Jurkat, Clone E6-1 (cell line): ENCODE measurements at places on chromosomes 2 and 18.

DNA sequence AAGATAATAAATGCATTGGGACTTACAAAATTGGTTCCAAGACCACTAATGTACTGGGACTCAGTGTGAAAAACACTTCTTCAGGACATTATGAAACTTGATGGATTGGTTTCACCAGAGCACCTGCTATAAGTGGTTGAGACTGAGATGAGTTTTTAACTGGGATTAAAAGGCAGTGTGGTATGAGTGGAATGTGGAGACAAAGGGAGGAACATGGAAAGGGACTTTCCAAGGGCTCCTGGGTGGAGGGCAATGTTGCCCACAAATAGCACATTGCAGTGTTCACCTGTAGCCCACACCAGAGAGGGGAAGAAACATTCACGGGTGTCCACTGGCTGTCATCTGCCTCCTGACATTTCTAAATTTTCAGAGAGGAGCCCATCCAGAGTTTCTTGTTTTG is 253.3 kb upstream of the TANK start:
- no peak for DNase-seq

DNA sequence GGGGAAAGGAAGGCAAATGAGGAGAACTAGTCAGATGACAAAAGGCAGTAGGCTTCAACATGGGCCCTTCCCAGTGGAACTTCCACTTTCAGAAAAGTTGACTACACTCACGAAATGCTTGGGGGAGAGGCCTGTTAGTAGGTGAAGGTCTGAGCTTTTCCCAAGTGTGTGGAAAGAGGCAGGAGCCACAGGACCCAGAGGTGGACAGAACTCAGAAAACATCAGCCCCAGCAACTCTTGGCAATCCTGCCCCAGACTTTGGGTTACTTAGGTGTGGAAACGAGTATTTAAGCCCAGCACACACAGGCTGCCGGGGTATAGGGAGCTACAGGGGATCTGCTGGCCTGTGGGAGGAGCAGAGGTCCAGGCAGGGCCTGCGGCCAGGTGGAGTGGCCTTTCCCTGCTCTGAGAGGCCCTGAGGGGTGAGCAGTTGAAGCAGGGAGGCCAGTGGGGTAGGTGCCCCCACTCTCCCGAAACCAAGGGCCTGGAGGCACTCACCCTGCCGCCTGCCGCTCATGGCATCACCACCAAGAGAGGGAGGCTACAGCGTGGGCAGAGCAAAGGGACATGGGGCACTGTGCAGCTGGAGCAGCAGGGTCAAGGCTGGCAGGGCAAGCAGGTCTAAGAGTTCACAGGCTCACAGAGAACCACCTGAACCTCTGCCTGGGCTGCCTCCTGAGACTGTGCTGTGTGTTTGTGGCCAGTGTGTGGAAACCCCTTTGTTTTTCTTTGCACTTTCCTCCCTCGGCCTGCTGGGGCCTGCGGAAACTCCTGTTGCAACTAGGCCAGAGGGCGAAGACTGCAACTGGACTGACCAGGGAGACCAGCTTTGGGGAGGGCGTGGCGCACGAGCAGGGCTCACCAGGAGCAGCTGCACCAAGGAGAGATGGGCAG is 130.7 kb upstream of the SERTAD2 start:
- DNase-seq, result no peak

DNA sequence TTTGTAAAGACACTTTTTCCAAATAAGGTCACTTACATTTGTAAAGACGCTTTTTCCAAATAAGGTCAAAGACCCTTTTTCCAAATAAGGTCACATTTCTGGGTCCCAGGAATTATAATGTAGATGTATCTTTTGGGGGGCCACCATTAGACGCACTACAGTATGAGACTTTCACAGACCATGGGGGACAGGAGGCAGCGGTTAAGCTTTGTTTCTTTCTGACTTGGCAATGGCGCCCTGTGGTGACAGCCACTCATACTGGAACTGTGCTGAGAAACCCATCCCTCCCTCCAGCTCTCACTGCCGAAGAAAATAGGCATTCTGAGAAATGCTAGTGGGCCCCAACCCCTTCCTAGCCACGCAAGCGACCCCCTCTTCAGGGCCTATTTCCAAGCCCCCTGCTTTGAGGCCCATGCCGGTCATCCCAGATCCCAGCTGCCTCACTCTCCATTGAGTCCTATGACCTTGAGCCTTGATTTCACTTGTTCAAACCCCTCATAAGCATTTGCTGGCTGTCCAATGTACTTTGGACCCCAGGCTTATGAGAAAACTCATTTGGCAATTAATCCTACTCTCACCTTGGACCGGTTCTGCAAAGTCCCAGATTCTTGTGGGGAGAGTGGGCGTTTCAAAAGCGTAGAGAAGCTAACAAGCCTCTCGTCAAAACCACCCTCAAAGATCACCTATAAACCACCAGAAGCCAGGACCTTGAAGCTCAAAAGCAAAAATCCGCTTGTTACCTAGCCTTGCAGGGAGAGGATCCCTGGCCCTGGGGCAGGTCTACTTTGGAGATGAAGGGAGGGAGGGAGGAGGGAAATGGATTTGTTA is 11.3 kb upstream of the SPATA3 start:
- no peak for DNase-seq

DNA sequence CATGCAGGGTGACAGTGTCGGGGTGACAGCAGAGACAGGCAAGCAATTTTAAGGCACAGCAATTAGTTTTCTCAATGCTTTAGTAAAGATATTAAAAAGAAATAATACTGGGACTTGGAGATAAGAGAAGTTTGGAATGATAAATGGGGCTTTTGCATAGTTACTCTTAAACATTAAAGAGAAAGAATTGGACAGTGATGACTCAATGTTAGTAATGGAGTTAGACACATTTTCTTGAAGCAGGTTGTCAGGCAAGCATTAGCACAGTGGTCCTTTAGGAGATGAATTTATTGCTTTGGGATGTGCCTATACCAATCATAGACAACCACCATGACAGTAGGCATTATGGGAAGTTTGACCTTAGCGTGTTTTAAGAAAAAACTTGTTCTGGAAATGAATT is 228.3 kb upstream of the RAB12 start:
- no peak for DNase-seq

- DNase-seq, result no peak
Measured at GRCh38 chr18:78601349-78601748, 378.3 kb upstream of the SALL3 start.

DNA sequence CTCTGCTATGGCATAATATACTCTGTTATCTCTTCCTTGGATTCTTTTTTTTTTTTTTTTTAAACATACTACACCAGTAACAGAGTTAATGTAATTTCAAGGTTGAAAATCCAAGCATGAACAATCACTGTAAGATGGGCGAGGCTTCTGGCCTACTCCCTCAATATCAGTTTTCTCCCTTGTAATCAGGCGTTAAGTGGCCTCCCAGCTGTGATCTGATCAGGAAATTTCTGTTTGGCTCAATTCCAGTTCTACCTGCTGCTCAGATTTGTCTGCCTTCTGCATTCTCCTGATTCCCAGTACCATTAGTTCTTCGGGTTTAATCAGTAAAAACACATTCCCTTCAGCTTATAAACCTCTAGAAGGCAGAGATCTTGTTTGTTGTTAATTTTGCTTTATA is 18.6 kb downstream of the PRKD3 start:
- DNase-seq, result no peak

DNA sequence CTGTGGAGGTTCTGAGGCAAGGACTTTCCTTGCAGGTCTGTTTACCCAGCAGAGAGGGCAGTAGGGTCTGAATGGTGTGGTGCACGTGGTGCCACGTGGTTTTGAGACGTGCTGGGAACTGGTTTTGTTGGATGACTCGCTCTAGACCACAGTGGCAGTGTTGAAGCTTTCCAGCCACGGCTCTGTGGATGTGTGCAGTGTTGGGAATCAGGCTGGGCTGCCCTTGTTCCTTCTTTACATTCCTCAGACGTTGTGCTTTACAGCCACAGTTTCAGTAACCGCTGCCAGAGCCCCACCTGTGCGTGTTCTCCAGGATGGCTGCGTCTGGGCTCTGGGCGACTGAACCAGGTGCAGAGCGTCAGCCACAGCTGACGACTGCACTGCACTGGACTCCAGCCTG is 8.2 kb downstream of the CTDP1 start:
- DNase-seq, result no peak

GRCh38 chr2:200131307-200131706 is 175.2 kb upstream of the SPATS2L start:
- DNase-seq, result no peak

DNA sequence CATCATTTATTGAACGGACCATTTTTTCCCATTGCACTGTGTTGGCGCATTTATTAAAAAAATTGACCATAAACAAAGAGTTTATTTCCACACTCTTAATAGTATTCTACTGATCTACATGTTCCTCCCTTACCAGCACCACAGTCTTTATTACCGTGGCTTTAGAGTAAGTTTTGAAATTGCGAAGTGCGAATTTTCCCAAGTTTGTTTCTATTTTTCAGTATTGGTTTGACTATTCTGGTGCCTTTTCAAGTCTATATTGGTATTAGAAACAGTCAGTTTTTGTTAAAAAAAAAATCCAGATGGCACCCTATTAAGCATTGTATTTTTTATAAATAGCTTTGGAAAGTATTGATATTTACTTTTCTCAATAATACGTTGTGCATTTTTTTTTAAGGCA is 795.1 kb upstream of the HS6ST1 start:
- no peak for DNase-seq

- peak; percentile 21 for DNase-seq
Measured at GRCh38 chr2:138846216-138846821, 66.1 kb upstream of the NXPH2 start.

GRCh38 chr2:150909090-150909489 is 352.6 kb downstream of the RBM43 start:
- no peak for DNase-seq

GRCh38 chr2:216683846-216684245 is 11.5 kb downstream of the IGFBP5 start:
- no peak for DNase-seq

DNA sequence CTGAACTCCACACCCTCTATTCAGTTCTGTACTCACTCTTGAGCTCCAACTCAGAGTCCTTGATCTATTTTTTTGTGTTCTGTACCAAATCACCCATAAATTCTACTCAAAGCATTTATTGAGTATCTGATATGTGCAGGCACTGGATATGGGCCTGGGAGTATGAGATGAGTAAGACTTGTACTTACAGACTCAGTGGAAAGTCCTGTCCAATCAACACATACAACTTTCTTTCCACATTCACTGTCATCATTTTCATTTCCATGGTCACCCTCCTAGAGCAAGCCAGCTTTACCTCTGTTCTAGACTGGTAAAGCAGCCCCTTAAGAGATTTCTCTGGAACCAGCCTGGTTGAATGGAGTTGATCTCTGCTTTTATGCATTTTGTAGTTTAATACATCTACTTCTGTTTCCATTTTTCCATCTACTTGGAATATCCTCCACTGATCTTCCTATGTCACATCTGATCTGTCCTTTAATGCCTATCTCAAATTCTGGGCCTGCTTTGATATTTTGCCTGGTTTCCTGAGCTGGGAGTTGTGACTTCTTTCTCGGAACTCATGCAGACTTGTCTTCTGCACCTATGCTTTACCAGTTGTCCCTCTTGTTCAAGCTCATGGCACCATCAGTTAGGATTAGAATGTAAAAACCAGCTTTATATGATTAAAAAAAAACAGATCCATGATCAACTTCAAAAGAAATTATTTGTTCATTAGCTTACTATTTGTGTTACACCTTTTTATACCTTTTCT is 96.9 kb upstream of the GLS start:
- DNase-seq, result no peak

DNA sequence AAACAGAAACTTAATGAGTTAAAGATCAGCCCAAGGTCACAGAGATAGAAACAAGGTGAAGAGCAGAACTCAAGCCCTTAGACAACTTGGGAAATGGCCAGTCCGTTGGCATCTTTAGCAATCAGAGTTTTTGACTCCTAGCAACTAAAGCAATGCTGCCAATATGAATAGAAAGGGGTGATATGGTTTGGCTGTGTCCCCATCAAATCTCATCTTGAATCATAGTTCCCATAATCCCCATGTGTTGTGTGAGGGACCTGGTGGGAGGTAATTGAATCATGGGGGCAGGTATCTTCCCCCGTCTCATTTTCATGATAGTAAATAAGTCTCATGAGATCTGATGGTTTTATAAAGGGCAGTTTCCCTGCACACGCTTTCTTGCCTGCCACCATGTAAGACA is 170.2 kb downstream of the DDX1 start:
- no peak for DNase-seq

DNA sequence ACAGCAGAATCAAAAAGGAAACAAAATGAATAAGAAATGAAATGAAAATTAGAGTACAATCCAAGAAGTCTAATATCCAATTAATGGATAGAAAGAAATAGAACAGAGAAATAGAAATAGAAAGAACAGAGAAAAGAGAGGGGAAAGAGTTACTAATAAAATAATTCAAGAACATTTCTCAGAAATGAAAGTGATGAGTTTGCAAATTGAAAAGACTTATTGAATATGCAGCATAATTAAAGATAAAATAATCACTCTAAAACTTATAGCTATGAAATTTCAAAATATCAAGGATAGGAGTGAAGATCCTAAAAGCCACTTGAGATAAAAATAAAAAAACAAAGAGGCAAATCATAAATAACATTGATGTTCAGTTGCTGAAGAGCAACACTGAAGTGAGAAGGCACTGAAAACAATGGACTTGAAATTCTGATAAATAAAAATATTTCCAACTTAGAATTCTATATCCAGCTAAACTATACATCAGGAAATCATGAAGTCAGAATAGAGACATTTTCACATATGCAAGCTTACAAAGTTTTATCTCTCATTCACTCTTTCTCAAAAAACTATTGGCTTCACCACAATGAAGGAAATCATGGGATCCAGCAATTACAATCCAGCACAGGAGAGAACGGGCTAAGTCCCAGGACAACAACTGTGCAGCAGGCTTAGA is 155.9 kb upstream of the SPATS2L start:
- DNase-seq, result no peak

GRCh38 chr18:57768537-57769326 is 34.4 kb downstream of the ATP8B1 start:
- DNase-seq, result no peak

DNA sequence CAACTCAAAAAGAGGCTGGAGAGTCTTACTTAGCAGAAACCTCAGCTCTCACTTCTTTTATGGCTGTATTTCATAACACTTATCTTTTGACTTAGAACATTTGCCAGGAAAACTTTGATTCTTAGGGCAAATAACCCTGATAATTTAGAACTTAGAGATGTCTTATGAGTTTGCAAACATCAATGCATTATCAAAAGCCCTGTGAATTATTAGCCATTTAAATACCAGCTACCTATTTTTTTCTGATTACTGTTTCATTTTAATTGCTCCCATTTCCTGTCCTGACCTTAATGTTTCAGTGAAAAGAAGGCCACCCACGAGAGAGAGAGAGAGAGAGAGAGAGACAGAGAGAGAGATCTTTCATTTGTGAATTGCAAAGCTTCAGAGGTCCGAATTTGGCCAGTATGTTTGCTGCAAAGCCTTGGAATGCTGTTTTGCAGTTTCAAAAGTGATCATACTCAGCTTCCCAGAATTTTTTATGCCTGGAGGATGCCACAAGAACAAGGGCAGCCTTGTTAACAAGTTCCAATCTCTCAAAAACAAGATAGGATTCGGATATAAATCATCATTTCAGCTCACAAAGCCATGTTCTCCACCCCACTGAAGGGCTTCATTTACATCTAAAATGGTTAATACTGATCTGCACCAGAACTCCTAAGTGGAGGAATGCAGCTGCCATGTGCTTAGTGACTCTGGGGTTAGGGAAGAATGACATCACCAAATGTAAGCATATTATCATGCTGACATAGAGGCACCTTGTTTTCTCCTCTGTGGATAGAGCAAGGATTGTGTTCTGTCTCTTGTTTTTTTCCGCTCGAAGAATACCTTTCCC is 478.2 kb downstream of the ARHGAP15 start:
- no peak for DNase-seq

GRCh38 chr2:35428548-35428947 is 927.0 kb upstream of the CRIM1 start:
- no peak for DNase-seq
